ENCODE measurements at places on chromosomes 3 and 15.

DNA sequence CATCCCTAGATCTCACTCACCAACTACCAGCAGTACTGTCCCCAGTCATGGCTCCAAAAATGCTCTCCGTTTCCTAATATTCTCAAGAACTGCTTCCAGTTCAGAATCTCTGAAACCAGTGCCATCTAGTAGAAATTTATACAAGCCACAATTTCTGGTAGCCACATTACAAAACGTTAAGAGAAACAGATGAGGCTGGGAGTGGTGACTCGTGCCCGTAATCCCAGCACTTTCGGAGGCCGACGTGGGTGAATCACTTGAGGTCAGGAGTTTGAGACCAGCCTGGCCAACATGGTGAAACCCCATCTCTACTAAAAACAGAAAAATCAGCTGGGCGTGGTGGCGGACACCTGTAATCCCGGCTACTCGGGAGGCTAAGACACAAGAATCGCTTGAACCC is 78.4 kb upstream of the RAD18 start:
- DNase-seq = no peak

DNA sequence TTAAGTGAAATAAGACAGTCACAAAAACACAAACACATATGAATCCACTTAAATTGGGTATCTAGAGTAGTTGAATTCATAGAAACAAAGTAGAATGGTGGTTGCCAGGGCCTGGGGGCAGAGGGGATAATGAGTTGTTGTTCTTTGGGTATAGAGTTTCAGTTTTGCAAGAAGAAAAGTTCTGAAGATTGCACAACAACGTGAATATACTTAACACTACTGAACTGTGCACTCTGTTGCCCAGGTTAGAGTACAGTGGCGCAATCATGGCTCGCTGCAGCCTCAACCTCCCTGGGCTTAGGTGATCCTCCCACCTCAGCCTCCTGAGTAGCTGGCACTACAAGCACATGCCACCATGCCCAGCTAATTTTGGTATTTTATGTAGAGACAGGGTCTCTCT is 14.9 kb downstream of the GRAMD2A start:
- no peak for DNase-seq

DNA sequence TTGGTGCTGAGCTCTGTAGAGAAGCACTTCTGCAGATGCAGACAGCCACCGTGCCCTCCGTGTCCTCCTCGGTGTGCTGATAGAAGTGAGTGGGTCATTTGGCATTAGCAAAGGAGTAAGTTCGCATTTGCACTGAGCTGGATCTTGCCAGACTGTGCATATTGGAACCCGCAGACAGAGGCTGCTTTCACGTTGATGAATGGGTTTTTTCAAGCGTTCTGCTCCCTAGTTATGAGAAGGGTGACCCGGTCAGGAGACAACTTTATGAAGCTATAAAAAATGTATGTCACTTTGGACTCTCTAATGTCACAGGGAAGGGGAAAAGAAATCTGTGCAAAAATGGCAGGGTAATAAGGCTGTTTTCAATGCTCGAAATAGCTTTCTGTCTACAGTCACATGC is 739.4 kb downstream of the MCTP2 start:
- DNase-seq = no peak

DNA sequence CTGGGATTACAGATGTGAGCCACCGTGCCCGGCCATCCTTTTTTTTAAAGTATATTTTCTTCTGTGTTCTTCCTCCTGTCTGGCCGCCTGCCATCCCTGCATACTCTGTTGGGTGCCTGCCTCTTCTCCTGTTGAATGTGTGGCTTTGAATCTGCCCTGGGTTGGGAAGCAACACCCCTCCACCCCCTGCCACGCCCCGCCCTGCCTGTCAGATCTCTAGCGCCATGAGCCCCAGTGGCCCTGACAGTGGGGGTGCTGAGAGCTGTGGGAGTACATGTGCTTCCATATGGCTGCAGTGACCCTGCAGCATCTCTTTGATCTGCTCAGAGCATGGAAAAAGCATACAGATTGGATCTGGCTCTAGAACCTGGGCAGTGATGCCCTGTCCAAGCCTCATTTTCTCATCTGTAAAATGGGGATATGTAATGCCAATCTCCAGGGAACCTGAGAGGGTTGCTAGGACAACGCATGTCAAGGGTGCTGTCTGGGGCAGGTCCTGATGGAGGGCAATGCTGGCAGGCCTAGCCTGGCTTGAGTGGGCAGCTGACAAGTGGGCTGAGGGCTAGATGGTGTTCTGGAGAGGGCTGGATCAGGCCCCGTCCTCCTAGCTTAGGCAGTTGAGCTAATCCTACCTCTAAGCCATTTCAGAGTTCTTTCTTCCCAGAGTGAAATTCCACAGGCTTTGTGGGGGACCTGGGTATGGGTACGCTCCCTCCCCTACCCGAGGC is 23.9 kb downstream of the CCDC13 start:
- no peak for DNase-seq

GRCh38 chr3:197300361-197300760 is 1.9 kb upstream of the DLG1 start:
- DNase-seq = no peak

- no peak for DNase-seq
Observed at GRCh38 chr3:190060192-190060775, 60.4 kb downstream of the P3H2 start.

DNA sequence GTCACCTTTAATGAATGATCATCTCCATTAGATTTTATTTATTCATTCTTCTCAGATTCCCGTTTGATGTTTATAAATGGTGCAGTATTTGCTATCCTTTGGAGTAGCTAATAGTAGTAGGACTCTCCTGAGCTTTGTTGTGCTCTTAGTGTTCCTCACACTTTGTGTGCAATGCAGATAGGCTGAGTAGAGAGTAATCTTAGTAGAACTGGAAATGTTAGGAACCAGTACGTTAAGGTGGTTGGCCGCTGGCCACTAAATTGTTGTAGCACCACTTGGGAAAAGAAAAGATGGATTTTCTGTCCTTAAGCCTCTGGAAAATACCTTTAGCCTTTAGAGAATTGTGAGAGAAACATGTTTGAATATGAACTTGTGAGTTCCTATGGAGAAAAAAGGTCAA is 19.9 kb upstream of the EBLN2 start:
- no peak for DNase-seq

DNA sequence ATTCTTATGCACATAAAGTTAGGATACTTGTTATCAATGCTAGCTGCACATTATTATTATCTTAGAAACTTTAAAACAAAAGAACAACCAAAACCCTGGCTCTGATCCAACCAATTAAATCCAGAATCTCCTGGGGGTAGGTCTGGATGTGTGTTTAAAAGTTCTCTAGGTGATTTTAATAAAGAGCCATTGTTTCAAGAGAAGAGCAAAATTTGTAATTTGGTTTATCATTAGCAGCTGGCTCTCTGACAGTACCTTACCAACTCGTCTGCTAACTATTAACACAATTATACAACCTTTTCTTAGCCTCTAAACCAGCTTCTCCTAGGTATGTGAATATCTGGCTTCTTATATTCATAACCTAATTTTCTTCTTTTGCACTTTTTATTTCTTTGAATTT is 68.9 kb downstream of the IFT80 start:
- DNase-seq = no peak

DNA sequence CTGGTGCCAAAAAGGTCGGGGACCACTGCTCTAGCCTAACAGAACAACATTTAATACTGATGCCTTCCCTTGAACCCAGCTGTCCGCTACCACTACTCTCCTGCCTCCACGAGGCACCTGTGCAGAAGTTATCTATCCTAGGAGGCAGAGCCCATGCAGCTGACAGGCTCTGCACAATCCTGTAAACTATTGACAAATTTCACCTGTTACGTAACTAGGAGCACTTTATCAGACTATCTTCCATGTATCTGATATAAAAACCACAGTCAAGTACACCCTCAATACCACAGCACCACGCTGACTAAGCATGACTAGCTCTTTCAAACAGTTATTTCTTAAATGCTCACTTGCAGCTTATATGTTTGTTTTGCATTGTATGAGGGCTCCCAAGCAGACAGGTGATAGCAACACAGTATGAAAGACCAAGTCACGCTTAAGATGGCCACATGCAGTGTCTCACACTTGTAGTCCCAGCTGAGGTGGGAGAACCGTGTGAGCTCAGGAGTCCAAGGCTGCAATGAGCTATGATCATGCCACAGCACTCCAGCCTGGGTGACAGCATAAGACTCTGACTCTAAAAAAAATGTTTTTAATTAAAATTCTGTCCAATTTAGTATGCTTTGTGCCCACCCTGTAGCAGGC is 4.5 kb upstream of the IL17RC start:
- DNase-seq = no peak

GRCh38 chr3:134038071-134038491 is 8.4 kb upstream of the SLCO2A1 start:
- no peak for DNase-seq

- DNase-seq = no peak
Observed at GRCh38 chr3:150365132-150365604, 42.9 kb upstream of the TSC22D2 start.

DNA sequence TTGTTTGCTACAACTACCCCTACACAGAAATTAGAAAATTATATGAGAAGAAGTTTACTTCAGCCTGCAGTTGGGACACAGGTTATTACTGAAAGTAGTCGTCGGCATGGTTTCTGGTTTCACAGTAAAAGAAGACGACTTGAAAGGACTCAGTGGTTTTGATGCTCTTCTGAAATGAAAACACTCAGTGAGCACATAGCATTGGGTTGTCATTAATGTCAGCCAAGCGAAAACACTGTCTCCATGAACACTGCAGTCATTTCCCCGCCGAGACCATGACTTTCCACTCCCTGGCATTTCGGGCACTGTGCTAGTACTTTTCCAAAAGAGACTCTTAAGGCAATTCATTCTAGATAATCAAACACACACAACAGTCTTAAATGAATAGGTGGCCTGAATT is 69.2 kb upstream of the ICE2 start:
- no peak for DNase-seq

DNA sequence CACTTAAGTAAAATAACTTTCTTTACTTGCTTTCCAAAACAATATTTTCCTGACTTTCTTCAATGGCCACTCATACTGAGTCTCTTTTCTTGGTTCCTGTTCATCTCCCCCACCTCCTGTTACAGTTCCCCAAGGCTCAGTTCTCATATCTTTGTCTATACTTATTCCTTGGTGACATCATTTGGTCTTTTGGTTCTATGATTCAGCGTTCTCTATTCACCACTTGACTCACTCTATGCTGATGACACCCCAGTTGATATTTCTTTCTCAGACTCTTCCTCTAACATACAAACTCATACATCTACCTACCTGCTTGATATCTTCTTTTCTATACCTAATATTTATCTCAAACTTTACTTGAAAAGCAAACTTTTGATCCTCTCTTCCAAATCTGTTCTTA is 85.0 kb upstream of the P3H2 start:
- no peak for DNase-seq

- no peak for DNase-seq
Observed at GRCh38 chr3:166663194-166663593, 716.9 kb downstream of the ZBBX start.

GRCh38 chr15:43095243-43095642 is 10.6 kb downstream of the UBR1 start:
- no peak for DNase-seq

DNA sequence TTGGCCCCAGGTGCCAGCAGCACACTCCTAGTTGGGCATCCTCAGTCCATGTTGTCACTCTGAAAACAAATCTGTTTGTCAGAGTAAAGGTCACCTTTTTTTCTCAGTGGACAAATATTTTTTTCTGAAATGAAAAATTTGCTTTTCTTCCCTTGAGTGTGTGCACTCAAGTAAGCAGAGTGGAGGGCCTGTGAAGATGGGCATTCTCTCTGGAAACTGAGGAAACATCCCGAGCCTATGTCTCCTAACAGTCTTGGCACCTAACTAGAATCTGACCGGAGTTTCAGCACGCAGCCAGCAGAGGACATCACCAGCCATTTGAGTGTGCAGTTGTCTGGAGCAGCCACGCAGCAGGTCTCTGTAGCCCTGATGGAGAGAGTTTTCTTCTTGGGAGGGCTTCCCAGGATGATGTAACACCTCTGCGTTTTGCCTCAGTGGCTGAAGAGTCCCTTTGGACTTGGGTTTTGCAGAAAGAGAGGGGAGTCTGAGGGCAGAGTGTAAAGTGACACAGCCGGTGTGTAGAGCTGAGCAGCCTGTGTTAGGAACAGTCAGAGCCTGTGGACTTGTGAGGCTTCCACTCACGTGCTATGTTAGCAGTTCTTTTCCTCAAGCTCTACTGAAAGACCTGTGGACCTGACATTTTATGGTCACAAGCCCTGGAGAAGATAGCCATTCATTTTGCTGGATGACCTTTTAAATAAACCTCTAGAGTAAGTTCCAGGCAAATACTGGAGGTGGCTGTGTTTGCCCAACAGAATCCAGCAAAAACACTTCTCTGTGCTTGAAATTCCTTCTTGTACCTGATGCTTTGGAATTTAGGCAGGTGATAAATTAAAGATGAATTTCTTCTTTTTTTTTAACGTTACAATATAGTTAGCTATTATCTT is 51.6 kb downstream of the ABHD2 start:
- no peak for DNase-seq

- no peak for DNase-seq
Observed at GRCh38 chr3:37989821-37990480, 635 bp upstream of the VILL start.

GRCh38 chr3:152331018-152331541 is 62.4 kb downstream of the MBNL1 start:
- DNase-seq = peak; percentile 60

GRCh38 chr15:75869446-75869845 is 26.2 kb downstream of the UBE2Q2 start:
- no peak for DNase-seq

DNA sequence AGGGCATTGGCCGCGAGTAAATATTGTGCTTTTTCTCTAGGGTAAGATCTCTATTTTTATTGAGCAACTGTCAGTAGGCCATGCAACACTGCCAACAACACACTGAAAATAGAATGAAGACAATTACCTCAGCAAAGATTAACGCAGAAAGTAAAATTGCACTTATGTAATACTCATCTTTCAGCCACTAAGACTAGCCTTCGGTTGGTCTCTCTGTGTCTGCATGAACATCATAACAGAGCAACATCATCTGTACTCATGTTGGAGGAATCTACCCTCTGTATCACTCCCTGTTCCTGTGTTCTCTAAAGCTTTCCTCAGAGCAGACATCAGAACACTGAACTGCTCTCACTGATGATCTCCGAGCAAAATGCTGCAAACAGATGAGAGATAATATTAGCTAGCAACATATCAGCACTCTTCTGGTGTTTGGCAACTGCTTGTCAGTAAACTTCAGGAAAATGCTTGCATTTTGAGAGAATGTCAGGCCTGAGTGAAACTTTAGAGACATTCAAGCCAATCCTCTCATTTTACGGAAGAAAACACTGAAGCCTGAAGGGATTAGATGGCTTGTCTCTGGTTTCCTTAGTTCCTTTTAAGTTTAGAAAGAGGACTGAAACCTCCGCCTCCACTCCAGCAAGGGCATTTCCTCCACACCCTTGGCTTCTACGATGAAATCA is 8.4 kb upstream of the LRRC3B start:
- no peak for DNase-seq

Measured in GDM1 (cell line).